ENCODE measurements at places on chromosomes 1 and 21. TPM values are rescaled to one million over a fixed set of nuclear protein-coding genes. Genes with fewer than 3 reads are reported as not detected.

NEGR1 gene
- total RNA-seq: not detected

RAB3B gene
- total RNA-seq: 0.08 TPM

HSD3B1 gene
- not detected for total RNA-seq

TATDN3 gene
- 12.5 TPM for total RNA-seq

PLA2G4A gene
- total RNA-seq: not detected

HRNR gene
- total RNA-seq: not detected

MEF2D gene
- total RNA-seq: 48.4 TPM

IER5 gene
- total RNA-seq: 26.3 TPM

RYR2 gene
- not detected for total RNA-seq
